ENCODE measurements at places on chromosomes 11 and 22.

DNA sequence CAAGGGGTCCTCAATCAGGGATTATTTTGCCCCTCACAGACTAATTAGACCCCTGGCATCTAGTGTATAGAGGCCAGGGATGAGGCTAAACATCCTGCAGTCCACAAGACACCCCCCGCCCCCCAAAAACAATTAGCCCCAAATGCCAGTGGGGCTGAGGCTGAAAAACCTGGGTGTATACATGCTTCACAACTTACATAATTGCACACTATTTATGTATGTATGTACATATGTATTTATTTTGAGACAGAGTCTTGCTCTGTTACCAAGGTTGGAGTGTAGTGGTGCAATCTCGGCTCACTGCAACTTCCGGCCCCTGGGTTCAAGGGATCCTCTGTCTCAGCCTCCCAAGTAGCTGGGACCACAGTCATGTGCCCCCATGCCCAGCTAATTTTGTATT lies 28.8 kb upstream of the SHANK2 start:
- DNase-seq: no peak

- DNase-seq: no peak
Measured at GRCh38 chr11:65778431-65778900, 2.3 kb downstream of the AP5B1 start.

GRCh38 chr22:31537019-31537535 lies 40.7 kb downstream of the SFI1 start:
- no peak for DNase-seq

DNA sequence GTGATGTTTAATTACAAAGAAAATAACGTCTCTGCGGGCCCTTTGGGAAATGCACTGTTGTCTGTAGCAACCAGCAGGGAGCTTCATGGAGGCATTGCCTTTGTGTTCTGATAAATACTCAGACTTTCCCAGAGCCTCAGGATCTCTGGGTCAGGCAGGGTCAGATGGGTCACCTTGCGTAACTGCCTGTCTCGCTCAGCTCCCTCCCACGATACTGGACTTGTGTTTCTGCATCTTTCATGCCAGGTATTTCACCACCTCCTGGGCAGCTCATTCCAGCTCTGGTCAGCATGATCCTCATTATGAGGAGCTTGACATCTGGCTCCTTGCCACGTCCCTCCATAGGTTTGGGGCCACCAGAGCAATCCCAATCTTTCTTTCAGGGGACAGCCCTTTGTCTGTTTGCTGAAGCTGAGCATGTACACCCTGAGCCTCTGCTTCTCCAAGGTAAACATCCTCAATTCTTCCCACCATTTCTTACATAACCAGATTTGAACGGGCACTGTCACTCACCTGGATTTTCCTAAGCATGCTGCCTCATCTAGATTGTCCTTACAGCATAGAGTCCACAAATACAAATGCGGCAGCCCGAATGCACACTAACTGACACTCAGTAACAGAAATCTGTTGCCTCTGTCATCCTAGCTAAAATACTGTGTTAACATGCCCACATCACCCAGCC lies 162.3 kb downstream of the LARGE1 start:
- DNase-seq: no peak

GRCh38 chr11:61711037-61711436 lies 30.8 kb downstream of the DAGLA start:
- no peak for DNase-seq

DNA sequence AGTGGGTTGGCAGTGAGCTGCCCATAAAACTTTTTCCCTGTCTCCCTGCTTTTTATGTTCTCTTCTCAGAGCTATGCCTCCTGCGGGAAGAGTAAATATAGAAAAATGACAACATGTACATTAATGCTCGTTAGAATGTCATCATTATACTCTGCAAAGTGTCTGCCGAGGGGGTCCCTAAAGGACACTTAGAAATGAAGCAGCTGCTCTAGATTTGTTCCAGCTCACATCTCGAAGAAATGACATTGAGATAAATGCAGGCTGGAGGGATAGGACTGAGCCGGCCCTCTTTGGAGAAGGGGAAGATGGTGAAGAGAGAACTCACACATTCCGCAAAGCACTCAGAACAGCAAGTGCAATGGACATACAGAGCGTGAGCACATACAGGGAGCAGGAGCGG lies 240.0 kb downstream of the NXPE2 start:
- DNase-seq: no peak

DNA sequence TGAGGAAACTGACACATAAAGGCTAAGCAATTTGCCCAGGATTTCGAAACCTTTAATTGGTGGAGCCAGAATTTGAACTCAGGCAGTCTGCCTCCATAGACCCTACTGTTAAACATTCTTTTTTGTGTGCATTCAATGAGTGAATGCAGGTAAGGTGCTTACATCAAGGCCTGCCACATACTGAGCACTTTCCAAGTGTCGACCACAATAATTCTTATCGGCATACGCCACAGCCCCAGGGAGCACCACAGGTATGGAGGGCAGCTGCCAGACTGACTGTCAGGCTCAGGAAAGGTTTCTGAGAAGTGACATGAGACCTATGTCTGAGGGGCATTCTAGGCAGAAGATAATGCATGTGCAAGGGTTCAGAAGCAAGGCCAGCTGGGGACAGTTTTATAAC lies 334.7 kb upstream of the NARS2 start:
- DNase-seq: no peak

DNA sequence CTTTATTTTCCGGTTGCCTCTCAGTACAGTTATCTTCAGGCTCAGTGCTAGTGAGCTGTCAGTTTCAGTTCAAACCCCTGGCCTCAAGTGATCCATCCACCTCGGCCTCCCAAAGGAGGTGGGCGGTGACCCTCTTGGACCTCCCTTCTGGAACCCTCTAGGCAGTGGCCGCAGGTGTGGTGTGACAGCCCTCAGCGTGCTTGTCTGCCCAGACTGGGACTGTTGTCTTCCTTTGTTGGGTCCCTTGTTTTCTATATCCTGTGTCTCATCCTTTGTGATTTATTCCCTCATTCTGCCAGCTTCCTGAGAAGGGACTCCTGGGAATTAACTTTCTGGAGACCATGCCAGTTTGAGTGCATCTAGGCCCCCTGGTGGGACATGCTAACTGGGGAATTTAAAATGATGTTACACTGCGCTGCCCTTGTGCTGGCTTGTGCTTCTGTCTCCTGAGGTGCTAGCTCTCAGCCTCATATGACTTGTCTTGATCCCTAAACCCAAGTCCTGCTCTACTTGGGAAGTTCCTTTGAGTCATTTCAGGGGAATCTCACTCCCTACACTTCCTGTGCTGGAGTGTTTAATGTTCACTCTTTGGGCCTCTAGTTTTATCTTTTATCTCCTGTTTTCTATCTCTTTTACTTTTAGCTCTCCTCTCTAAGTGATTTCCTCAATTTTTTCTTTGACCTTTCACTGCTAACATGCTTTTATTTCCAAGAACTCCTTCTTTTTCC lies 19.4 kb downstream of the MED15 start:
- no peak for DNase-seq

DNA sequence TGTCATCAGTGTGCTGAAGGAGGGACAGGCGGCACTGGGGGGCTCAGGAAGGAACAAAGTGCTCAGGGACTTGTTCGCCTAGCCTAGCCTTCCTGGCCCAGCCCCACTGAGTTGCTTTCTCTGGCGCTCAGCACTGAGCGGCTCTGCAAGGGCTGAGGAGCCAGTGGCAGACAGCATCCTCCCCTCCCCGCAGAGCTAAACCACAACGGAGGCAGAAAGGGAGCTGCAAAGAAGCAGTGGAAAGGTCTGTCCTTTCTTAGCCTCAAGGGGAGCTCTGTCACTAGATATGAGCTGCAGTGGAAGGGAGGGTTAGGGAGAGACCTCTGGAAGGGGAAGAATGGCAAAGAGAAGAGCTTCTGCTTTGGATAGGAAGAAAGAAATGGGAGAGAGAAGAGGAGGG lies 89.7 kb upstream of the PHOX2A start:
- DNase-seq: no peak

Data from naive B cell (primary cell).